ENCODE measurements at places on chromosomes 12 and 14.

DNA sequence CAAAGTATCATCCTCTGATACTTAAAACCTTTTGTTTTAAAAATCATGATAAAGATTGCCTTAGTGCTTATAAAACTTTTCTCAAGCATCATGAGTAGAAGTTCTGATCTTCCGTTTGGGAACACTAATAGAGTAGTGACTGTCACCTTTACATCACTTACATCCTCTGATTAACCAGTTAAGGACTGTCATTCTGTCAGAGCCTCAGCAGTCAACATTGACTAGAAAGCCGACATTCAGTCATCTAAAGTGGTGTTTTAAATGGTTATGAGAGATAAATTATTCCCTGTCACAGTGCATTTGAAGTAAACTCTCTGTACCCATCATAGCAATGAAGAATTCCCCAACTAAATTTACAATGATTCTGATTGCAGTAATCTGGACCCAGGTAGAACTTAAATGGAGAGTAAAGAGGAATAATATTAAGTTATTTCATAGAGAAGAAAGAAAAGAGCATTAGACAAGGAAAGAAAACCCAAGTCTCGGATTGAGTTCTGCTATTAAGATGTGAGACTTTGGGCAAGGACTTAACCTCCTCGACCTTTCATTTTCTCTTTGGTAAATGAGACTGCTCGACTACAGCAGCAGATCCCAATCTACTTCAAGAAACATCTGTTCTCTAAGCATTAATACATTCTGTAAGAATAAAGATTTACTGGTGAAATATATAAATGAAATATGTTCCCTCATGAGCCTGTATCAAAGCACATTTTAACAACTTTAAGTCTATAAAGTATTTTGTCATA is 563.9 kb upstream of the LMO3 start:
- no peak for DNase-seq

DNA sequence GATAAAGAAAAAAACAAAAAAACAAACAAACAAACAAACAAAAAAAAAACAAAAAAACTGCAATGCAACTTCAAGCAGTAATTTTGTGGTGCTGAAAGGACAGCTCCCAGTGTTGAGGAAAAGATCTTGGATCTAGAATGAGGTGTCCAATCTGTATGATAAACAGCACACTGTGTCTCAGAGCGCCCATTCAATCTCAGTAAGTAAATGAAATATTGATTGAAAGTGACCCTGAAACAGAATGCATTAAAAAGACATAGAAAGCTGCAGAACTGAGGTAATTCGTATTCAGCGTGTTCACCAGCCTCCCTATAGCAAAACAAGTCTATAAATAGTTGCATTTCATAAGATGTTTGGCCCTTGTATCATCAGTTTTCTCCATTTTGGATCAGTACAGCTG is 153.0 kb downstream of the NOVA1 start:
- DNase-seq = no peak

DNA sequence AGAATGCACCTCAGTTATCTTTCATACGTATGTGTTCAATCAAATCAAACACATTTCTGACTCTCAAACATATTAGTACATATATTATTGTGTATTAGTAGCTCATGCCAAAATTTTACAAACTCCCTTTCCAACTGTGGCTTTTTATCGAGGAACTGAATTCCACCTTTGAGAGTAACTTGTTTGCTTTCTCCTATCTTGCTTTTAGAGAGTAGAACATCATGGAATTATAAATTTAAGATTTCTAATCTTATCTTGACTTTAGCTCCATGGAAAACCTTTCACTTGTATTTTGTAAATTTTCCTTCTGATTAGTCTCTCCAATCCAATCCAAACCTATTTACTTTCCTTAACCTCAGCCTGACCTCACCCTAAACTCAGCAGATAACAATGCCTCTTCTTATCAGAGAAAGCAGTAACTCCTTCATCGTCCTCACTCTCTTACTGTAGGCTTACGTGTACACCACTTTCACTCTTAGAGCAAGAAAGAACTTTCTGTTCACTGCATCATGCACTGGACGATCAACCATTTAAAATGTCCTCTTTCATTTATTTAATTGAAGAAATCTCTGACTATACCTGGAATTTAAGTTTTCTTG is 164.5 kb downstream of the TMTC3 start:
- DNase-seq = no peak

DNA sequence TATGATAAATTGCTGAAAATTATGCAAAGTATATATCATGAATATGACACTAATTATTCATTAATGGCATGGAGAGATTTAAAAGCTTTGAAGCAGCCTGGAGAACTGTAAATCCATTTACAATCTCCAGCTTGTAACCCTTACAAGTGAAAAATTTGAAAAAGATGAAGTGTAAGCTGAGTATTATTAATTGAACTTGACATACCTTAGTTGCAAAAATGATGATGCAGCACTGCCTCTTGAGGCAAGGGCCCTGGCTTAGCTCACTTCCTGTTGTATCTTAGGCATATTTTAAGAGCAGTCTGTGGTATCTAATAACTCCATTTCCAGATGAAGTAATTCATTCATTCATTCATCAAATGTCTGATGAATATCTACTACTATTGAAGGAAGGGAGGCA is 158.6 kb downstream of the ANO4 start:
- DNase-seq = no peak

DNA sequence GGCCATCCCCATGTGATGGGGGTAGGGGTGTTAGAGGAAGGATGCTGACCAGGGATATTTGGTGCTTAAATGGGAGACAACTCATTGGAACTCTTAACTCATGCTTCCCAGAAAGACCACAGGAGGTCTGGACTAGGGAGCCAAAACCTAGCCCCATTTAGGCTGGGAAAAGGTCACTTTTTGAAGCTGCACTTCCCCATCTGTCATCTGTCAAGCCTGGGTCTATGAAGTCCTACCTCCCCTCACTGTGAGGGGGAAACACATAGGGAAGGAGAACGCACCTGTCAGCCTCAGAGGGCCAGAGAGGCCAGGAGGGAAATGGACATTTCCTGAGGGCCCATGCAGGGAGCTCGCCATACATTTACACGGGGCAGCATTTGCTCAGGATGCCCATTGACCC is 321.0 kb downstream of the BCL11B start:
- no peak for DNase-seq

GRCh38 chr12:124923905-124924734 is 9.7 kb upstream of the UBC start:
- no peak for DNase-seq

DNA sequence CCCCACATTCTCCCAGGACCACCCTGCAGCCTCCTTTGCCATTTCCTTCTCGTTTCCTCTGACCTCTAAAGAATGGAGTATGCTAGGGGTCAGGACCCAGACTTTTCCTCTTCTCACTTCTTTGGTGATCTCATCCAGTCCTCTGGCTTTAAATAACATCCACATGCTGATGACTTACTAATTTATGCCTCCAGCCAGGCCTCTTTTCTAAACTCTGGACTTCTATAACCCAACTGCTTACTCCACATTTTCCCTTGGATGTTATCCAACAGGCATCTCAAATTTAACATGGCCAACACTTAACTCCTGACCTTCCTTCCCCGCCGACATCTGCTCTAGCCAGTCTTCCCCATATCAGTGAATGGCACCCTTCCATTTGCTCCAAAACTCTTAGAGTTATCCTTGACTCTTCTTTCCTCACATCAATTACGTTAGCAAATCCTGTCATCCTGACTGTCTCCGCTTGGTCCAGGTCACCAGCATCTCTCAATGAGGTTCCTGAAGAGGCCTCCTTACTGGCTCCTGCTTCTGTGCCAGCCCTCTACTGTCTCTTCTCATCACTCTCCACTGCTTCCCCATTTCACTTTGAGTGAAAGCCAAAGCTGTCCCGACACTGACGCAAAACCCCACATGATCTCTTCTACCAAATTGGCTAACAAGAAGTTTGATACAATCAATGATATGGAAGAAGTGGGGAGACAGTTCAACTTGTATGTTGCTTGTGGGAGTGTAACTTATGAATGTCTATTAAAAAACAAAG is 42.7 kb downstream of the TMBIM6 start:
- peak; percentile 32 for DNase-seq

DNA sequence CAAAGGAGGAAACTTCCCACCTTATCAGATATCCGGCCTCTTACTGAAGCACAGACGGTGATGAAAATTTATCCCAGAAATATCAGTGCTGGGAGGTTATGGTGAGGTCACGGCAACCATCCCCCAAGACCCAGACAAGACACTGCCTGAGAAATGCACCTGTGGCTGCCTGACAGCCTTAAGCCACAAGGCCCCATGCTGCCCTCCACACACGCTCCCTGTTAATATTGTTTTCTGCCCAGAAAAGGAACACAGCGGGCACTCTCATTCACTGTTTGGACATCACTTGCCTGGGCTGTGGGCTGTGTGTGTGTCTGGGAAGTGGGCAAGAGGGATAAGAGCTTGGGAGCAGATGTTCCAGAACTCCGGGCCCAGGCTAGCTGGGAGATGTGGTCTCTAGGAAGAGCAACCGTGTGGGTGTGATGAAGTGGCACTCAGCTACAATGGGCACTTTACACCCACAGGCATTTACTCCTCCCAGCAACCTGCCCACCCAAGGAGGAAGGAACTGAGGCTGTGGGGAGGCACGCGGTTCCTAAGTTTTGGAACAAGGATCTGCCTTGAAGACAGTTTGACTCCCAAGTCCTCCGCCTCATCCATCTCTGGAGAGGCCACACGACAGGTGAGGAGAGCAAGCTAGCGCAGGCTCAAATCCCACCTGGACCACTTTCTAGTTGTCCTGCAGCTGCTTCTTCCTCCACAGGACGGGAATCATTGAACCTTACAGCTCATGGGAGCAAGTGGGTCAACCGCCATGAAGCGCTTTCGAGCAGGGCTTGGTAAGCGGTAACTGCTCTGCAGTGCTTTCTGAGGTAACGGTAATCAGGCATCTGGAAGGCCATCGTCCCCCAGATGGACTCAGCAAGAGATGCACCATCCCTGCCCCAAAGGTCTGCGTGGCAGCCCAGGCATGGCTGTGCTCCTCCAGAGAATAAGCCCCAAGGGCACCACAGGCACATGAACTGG is 91.4 kb downstream of the CHGA start:
- no peak for DNase-seq

GRCh38 chr12:122527478-122527944 is 462 bp downstream of the KNTC1 start:
- peak; percentile 41 for DNase-seq

DNA sequence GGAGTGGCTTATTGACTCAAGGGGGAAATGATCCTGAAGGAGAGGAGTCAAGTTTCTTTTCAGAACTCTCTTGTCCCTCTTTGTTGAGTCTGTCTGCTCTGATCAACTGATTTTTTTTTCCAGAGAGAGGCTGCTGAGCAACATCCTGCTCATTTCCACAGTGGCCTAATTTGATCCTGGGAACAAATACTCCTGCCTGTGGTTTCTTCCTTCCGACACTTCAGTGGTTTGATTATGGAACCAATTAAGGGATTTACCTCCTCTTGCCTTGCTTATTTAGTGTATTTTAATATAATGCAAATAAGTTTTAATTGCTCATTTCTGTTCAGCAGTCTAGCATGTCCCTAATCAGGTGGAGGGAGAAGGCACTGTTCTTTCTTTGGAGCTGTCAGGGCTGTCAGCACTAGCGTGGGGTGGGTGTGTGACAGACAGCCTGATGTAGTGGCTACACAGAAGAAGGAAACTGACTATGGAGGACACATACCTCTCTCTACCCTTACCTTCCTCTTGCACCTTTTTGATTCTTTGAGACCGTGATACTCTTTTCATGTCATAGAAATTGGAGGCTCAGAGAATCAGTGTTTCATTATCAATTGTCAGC is 344.9 kb upstream of the STXBP6 start:
- no peak for DNase-seq

GRCh38 chr12:124323771-124324530 is 29.1 kb downstream of the RFLNA start:
- no peak for DNase-seq

- DNase-seq = no peak
Observed at GRCh38 chr12:26268841-26269561, 73.6 kb downstream of the SSPN start.

- DNase-seq = no peak
Observed at GRCh38 chr12:78683626-78684025, 180.9 kb upstream of the SYT1 start.

- DNase-seq = no peak
Observed at GRCh38 chr12:46087916-46088439, 97.6 kb upstream of the SCAF11 start.

DNA sequence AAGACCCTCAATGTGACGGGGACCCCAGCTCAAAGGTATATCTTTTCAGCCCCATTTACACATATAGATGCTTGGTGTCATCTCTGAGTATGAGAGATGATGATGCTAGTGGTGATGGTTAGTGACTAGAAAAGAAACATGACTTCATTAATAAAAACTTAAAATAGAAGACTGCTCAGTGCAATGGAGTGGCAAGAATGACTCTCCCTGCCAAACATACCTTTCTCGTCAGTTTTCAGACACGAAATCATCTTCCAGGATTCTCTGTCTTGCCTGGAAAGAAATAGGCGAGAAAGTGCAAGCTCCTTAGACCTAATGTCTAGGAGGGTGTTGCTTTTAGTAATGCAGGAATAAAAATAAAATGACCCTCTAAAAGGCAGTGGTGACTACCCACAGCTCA is 71.7 kb downstream of the TPH2 start:
- no peak for DNase-seq

- no peak for DNase-seq
Observed at GRCh38 chr14:99663386-99664057, 18.6 kb downstream of the HHIPL1 start.

DNA sequence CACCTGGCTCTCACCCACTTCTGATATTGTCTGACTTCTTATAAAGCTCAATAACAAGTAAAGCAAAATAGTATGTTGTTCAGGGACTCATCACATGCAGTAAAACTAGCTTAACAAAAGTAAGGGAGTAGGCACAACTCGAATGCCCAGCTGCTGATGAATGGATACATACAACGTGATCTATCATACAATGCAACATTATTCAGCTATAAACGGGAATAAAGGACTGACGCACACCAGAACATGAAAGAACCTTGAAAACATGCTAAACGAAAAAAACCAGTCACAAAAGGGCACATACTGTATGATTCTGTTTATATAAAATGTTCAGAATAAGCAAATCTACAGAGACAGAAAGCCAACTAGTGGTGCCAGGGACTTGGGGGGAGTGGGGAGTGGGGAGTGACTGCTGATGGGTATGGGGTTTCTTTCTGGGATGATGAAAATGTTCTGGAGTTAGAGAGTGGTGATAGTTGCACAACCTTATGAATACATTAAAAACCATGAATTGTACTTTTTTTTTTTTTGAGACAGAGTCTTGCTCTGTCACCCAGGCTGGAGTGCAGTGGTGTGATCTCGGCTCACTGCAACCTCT is 11.1 kb downstream of the PLBD2 start:
- DNase-seq = peak; percentile 51

DNA sequence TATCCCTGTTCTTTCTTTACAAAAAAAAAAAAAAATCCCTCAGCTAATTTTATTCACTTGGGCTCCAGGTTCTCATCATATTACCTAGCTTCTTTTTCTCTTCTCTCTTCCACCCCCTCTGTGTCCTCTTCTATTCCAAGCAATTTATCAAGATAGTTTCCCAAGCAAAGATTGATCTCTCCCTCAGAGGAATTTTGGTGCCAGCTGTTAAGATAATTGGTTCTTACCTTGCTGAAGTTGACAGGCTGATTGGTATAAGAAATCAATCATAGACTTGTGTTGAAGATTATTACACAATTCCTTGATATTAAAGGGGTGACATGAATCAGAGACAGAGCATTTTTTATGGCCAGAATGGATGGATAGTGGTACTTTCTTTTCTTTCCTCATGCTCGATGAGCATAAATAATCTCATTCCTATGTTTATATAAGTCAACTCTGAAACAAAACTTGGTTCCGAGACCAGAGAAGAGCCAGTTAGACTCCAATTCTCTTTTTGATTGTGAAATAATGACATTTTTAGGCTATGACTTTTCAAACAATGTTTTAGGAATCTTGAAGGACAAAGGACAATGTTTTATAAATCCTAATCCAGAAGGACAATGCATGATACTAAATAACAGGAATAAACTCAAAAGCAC is 264.1 kb upstream of the PRKD1 start:
- DNase-seq = no peak

Data from Ammon's horn (tissue), 1 donor.